ENCODE measurements at places on chromosomes 4 and X.
A peak's percentile ranks its signal among the peaks of the same experiment; 100 is the strongest.

- no peak for DNase-seq
These were observed 18.5 kb downstream of the GC start for GRCh38 chr4:71765350-71765749.

- no peak for DNase-seq
These were observed 32.4 kb upstream of the HS6ST2 start for GRCh38 chrX:132990835-132991234.

GRCh38 chr4:910366-911091 is 21.6 kb downstream of the GAK start:
- peak; percentile 47 for DNase-seq

GRCh38 chr4:141133999-141134995 is 1.0 kb upstream of the RNF150 start:
- DNase-seq: no peak

DNA sequence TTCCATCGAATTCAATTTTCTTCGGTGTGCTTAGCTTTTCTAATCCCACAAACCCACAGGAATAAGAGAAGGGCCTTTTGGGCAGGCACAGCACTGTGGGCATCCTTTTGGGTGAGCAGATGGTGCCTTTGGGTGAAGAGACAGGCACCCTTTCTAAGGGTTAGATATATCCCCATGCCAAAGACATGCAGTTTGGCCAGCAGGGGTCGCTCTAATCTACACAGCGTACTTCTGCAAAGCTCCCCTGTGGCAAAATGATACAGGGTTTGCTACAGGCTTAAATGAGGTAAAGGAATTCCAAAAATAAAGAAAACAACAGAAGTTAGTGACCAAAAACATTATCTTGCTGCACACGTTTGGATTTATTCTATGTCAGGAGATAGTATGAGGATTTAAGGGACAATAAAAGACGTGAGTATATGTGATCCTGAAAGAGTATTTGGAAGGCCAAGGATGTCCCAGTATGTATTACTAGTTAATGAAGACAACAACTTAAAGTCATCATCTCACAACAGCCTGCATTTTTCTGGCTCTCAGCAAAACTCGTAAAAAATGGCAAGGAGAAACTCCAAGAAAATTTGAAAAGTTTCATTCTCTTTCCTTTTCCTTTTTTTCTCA is 49.5 kb downstream of the PHEX start:
- DNase-seq: peak; percentile 43

- no peak for DNase-seq
These were observed 916.0 kb downstream of the TECRL start for GRCh38 chr4:63493265-63493664.

GRCh38 chr4:176163041-176163440 is 32.3 kb downstream of the SPATA4 start:
- no peak for DNase-seq

- DNase-seq: no peak
These were observed 148.4 kb upstream of the FGF16 start for GRCh38 chrX:77298790-77299189.

GRCh38 chr4:114146947-114147618 is 167.6 kb upstream of the ARSJ start:
- DNase-seq: no peak

DNA sequence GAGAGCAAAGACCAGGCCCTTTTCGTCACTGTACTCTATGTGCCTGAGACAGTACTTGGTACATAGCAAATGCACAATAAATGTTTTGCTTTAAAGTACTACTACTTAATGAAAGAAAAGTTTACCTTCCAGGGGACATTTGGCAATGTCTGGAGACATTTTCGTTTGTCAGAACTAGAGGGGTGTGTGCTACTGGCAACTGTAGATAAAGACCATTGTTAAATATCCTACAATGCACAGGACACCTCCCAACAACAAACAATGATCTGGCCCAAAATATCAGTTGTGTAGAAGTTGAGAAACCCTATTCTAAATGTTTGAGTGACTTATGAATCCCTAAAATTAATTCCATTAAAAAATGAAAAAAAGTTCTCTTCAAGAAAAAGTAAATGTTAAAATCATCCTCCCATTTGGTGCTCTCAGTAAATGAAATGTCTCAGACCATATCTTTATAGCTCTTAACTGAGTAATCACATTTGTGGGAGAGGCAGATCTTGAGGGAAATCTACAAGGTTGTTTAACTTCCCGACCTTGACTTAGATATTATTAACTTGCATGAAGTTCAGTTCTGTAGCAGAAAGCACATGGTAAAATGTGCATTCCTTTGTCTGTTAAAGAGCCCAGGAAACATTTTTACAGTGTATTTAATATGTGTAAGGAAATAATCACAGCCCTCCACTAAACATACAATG is 18.5 kb downstream of the EGFL6 start:
- DNase-seq: no peak

DNA sequence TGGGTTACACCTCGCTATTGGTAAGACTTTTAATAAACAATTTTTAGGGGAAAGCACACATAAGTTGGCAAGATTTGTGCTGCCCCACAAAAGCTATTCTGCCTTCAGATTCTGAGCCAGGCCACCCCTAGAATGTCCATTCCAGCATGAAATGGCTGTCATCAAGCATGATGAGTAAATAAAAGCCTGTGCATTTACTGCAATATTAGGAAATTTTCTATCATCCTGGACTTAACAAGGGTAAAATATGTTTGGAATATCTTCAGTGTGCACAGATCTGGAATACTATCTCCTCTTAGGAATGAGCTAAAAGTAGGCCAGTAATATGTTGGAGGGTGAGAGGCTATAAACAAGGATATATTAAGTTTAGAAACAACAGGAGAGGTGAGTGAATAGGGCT is 510.9 kb downstream of the ANKRD50 start:
- DNase-seq: no peak

GRCh38 chr4:30386266-30386895 is 333.8 kb upstream of the PCDH7 start:
- no peak for DNase-seq

GRCh38 chrX:17465201-17465600 is 90.2 kb downstream of the NHS start:
- DNase-seq: no peak

GRCh38 chrX:102712981-102713625 is 855 bp downstream of the GPRASP2 start:
- peak; percentile 31 for DNase-seq
